NCI-H187 (cell line): ENCODE measurements at places on chromosomes 12 and 14.

GRCh38 chr14:94365624-94366023 is 22.8 kb downstream of the SERPINA1 start:
- DNase-seq, result no peak

GRCh38 chr12:4024701-4025100 is 151.5 kb upstream of the PARP11 start:
- DNase-seq, result no peak

DNA sequence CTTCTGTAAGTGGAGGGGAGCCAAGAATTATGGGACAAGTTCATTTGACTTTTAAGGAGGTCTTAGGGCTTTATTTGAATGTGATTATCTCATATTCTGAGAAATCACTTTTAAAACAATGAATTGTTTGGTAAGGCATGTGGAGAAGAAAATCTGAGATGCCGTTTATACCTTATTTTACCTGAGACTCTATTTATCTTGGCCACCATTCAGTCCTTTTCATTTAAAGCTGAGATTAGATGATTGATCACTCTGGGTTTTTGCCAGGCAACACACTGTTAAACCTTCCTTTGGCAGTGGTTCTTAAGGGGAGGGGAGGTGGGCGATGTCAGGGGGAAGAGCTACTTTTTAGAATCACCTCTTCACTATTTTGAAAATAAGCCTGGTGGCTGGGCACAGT is 11.4 kb downstream of the CAND1 start:
- no peak for DNase-seq

DNA sequence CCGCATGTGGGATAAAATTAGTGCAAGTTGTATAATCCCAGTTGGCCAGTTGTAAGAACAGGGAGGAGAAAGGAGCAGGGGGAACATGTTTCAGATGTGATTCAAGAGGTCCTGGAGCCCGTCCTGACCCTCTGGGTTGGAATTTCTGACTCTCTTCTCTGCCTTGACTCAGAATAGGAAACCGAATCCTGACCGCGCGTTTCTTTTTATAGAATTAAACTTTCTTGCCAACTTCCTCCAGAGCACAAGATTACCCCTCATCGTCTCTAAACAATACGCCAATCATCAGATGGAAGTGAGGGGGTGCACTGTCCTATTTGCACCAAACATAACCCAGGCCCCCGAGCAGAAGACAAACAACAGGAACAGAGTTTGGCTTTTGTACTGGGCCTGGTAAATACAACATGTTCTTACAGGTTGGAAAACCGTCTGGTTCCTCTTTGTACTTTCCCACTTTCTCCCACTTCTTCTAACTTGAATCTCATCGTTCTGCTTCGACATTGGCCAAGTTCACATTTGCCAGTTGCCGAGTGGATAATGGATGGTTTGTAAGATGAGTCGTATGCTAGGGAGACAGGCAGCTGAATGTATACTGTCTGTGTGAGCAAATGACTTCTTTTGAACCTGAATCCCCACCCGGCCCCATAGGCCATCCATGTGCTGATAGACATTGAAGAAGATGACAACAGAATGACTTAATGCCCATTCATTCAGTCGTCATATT is 42.6 kb upstream of the MED13L start:
- no peak for DNase-seq

DNA sequence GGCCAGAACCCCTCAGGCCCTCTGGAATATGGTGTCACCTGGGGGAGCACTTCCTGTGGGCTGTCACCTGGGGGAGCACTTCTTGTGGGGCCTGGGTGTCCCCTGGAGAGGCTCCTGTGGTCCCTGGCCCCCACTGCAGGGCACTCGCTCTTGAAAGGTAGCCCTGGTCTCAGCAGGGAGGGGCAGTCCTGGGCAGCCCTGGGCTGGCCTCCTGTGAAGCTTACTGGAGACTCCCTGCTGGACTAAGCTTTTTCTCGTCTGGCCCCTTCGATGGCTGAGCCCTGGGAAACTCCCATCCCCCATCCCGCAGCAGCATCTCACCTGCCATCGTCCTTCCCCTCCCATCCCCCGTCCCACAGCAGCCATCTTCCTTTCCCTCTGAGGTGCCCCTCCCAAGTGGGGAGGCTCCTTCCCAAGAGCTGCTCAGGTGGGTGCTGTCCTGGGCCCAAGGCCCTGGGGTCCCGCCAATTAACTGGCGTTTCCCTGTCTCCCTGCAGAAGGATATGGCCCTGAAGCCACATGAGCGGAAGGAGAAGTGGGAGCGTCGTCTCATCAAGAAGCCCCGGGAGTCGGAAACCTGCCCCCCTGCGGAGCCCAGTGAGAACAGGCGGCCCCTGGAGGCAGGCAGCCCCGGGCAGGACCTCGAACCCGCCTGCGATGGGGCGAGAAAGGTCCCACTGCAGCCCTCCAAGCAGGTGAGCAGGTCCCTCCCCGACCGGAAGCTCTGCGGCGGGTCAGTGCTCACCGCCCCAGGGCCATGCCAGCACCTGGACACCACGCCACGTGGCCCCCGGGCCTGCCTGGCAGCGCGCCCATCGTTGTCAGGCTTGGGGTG is 17.9 kb downstream of the FBRSL1 start:
- no peak for DNase-seq

- DNase-seq, result peak; percentile 90
Measured at GRCh38 chr14:92106143-92106926, at the start of gene ATXN3. Gene ATXN3 (minus strand): TSS chr14:92106582. CDS start chr14:92106552, 30 bp downstream.

GRCh38 chr12:128606051-128606450 is 217.7 kb downstream of the SLC15A4 start:
- DNase-seq, result no peak

GRCh38 chr14:59265808-59266207 is 77.3 kb downstream of the DAAM1 start:
- DNase-seq, result no peak

- no peak for DNase-seq
Measured at GRCh38 chr14:95609398-95609990, 74.6 kb downstream of the GLRX5 start.
